ENCODE measurements at places on chromosomes 4 and X.

- no peak for DNase-seq
- no peak overlapping the region for H3K4me3 ChIP-seq
- H3K4me1 ChIP-seq, result no peaks in the 10 kb centered on the region
- H3K27ac ChIP-seq, result no peak overlapping the region
- no peaks in the 10 kb centered on the region for H3K36me3 ChIP-seq
Observed at GRCh38 chr4:89293299-89293698, 14.3 kb downstream of the GPRIN3 start.

GRCh38 chrX:49043987-49044281 lies 777 bp upstream of the TFE3 start:
- peaks cover 5% of the 10 kb centered on the region for H3K36me3 ChIP-seq
- no peaks in the 10 kb centered on the region for H3K27me3 ChIP-seq
- H3K27ac ChIP-seq, result peak overlapping the region; percentile 44

- H3K4me3 ChIP-seq, result no peak overlapping the region
- no peaks in the 10 kb centered on the region for H3K36me3 ChIP-seq
- no peaks in the 10 kb centered on the region for H3K27me3 ChIP-seq
- peaks cover 9% of the 10 kb centered on the region for H3K4me1 ChIP-seq
- DNase-seq, result no peak
- no peak overlapping the region for H3K27ac ChIP-seq
Observed at GRCh38 chr4:2395038-2395437, 23.4 kb downstream of the ZFYVE28 start.

DNA sequence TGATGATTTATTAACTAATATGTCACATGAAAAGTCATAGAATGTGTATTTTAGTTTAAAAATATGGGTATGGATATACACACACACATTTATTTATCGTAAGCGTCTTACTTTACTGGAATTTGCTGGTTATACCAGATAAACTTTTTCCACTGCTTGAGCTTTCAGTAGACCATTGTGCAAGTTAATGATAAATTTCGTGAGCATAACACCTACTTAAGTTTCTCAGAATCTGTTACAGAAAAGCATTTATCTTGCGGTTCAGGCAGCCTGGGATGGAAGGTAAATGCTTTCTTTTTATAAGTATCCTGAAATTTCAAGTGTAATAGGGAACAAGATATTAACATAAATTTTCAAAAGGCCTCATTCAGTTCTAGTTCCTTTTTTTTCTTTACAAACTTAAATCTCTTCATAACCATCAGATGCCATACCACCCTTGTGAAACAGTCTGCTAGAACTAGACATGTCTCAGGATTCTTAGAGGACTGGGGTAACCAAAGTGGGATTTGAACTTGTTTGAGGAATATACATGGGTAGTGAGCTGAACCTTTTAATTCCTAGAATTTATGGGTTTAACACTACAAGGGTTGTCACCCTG lies 27.7 kb downstream of the ATP7A start:
- no peak for DNase-seq
- no peaks in the 10 kb centered on the region for H3K4me1 ChIP-seq
- H3K4me3 ChIP-seq, result no peak overlapping the region
- H3K36me3 ChIP-seq, result no peaks in the 10 kb centered on the region
- H3K27me3 ChIP-seq, result no peaks in the 10 kb centered on the region

DNA sequence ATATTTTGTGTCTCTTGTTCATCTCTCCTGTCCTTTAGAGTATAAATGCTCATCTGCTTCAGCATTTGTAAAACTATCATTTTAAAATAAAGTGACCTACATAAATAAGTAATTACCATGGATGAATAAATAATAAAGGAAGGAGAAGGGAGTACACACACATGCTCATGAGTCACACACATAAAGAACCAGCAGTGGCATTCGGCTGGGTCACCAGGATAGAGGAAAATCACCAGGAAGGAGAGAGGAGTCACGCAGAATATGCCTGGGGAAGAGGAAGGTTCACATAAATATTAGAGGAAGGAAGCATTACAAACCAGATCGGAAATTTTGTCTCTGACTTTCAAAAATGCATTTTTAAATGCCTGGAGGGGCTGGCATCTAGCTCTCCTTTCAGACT lies 38.5 kb upstream of the MED14 start:
- peak overlapping the region; percentile 54 for H3K27ac ChIP-seq
- H3K27me3 ChIP-seq, result no peaks in the 10 kb centered on the region
- no peak for DNase-seq

DNA sequence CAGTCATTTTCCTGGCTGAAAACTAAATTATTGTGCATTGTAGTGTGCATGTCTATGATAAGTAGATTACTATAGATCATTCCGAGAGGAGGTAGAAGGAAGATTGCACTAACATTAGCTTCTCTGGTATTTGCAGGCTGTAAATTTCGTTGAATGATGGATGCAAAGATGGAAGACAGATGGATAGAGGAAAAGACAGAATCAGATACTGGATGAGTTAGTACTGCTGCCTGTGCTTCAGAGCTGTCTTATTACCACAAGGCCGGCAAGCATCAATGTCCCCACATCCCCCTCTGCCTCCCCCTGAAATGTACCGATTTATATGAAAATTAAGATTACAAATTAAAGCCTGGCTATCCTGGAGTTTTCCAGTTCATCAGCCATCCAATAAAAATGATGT lies 17.7 kb downstream of the NAA11 start:
- DNase-seq, result no peak
- H3K4me3 ChIP-seq, result no peak overlapping the region
- H3K27ac ChIP-seq, result no peak overlapping the region

DNA sequence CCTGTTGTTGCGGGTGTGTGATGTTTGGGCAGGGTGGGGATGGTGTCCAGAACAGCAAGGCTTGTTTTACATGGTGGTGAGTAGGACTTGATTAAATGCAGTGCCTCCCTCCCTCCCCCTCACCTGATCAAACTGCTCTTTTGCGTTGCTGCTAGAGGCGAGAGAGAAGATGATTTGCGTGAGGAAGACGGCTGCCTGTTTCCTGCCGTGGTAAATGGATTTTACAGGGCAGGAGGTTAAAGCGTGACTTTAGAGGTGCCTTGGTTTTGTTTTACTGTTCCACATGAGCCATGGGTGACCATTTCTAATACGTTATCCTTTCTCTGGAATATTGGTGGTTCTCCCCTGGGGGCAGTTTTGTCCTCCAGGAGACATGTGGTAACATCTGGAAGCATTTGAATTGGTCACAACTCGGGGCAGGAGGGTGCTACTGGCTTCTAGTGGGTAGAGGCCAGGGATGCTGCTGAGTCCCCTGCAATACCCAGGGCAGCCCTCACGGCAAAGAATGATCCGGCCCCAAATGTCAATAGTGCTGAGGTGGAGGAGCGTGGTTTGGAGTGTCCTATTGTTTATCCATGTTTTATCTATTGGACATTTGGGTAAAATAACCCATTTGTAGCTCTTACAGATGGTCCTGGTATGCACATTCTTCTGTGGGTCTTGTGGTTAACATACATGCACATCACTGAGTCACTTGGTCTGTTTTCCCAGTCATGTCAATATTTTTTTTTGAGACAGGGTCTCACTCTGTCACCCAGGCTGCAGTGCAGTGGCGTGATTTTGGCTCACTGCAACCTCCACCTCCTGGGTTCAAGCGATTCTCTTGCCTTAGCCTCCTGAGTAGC lies 73.7 kb downstream of the SHROOM2 start:
- DNase-seq, result no peak
- H3K27ac ChIP-seq, result no peak overlapping the region
- H3K27me3 ChIP-seq, result no peaks in the 10 kb centered on the region
- H3K4me1 ChIP-seq, result no peaks in the 10 kb centered on the region
- H3K4me3 ChIP-seq, result no peak overlapping the region
- H3K36me3 ChIP-seq, result no peaks in the 10 kb centered on the region

DNA sequence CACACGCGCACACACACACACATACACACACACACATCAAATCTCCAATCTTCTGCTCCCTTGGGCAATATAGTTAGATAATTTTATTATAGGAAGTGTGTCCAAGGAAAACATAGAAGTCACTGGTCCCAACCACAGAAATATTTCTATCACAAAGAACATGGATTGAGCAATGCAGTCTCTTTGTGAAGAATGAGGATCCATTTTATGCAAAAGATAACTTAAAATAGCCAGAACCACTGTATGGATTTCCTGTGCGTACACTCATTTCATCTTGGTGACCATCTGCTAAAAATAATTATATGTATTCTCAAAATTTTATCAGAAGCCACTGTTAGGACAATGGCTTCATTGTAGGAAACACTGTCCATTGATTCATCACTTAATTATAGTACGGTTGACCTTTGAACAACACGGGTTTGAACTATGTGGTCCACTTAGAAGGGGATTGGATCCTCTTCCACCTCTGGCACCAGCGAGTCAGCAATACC lies 169.6 kb upstream of the MXRA5 start:
- no peaks in the 10 kb centered on the region for H3K4me1 ChIP-seq
- no peaks in the 10 kb centered on the region for H3K27me3 ChIP-seq
- no peak overlapping the region for H3K4me3 ChIP-seq
- DNase-seq, result no peak
- H3K27ac ChIP-seq, result no peak overlapping the region

DNA sequence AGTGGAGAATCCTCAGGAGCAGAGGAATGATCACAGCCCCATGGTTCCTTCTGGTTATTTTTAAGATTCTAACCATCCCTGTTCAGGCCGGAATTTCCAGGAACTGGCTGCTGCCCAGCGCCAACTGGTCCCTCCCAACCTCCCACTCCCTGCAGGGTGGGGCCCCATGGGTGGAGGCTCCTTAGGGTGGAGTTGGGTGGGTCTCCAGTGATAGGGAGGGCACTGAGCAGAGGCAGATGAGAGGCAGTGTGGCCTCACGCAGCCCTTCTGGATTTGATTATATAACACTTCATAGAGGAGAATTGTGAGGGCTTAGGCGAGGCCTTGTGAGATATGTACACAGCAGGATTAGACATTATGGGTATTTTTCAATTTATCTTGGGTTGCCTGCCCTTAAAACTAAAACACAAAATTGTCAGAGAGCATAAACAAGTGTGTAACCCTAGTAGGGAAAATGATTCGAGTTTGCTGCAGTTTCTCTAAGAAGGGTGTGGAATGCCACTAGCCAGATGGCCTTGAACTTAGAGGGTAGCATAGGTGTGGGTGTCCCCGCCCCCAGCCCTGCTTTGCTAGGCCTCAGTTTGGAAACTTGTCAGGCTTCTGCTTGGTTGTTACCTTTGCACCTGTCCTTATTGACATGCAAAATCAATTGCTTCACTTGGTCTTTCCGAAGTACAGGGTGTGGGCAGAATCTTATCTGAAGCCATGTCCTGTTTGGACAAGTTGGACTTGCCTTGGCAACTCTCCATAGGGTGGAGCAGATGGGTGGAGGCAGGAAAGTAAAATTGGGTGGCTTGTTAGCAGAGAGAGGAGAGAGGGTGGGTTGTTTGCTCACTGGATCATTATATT lies 9.4 kb downstream of the KLF3 start:
- DNase-seq, result peak; percentile 78
- no peaks in the 10 kb centered on the region for H3K36me3 ChIP-seq
- no peaks in the 10 kb centered on the region for H3K27me3 ChIP-seq
- H3K27ac ChIP-seq, result peak overlapping the region; percentile 58
- H3K4me3 ChIP-seq, result no peak overlapping the region

GRCh38 chr4:159305129-159305528 lies 202.2 kb downstream of the RAPGEF2 start:
- no peaks in the 10 kb centered on the region for H3K36me3 ChIP-seq
- no peak overlapping the region for H3K4me3 ChIP-seq
- no peak for DNase-seq

DNA sequence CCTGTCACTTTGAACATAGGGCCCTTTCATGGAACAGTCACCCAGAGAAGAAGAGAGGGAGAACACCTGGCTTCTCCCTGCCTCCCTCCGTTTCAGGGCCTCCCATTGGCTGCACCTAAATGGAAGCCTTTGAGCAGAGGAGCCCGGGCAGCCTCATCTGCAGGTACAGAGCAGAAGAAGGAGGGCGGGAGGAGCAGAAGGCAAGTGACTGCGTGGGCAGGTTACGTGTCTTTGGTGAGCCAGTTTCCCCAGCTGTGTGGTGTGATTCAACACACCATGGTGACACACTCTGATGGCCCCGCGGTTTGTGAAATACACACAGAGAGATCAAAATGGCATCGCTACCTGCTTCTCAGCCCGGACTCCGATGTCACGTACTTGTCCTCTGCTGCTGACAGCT lies 431 bp downstream of the C4orf50 start:
- no peak overlapping the region for H3K4me3 ChIP-seq
- no peak for DNase-seq
- H3K27ac ChIP-seq, result no peak overlapping the region

GRCh38 chrX:40922307-40922706 lies 162.9 kb upstream of the USP9X start:
- DNase-seq, result no peak
- no peaks in the 10 kb centered on the region for H3K36me3 ChIP-seq
- H3K4me1 ChIP-seq, result no peaks in the 10 kb centered on the region
- H3K4me3 ChIP-seq, result no peak overlapping the region
- H3K27ac ChIP-seq, result no peak overlapping the region

DNA sequence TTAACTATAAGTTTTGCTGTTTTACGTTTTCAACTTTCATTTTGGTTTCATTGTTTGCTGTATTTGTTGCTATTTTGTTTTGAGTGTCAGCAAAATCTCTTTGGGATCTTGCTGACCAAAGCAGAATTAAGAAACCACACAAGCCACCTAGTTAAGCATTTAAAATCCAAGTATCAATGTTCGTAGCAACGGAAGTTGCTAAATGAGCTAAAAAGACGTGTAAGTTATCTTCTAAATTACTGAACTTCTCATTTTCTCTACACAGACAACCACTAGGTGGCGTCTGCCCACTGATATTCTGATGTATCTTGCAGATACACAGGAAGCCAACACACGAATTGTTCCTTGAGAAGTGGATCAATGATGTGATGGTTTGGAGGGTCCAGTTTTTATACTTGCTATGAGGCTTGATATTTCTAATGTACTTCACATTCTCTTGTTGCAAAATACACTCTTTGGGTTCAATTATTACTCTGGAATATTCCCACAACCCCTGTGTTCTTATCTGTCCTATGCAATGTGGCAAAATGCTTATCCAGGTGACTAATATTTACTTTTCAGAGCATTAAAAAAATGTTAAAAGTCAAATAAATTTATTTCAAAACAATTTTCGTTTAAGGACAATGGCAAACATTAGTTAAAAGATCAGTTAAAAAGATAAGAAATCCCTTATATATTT lies 250.5 kb downstream of the TECRL start:
- no peaks in the 10 kb centered on the region for H3K4me1 ChIP-seq
- H3K27ac ChIP-seq, result no peak overlapping the region
- no peaks in the 10 kb centered on the region for H3K36me3 ChIP-seq
- no peaks in the 10 kb centered on the region for H3K27me3 ChIP-seq
- H3K4me3 ChIP-seq, result no peak overlapping the region
- peak; percentile 43 for DNase-seq

DNA sequence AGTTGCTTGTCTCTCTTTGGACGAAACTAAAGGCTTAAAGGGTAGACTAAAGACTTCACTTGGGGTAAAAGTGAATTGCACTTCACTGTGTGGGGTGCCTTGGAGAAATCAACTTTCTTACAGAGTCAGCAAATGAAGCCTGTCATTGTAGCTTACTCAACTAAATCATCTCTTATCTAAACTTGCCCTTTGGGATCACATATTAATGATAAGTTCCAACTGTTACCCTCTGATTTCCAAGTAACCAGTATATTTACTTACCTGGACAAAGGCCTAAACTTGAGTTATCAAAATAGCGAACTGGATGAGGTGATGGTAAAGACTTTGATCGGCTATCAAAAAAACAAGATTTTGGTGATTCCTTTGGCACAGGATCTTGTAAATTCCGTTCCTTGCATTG lies 8.9 kb upstream of the BDH2 start:
- no peaks in the 10 kb centered on the region for H3K27me3 ChIP-seq
- H3K36me3 ChIP-seq, result no peaks in the 10 kb centered on the region
- no peak overlapping the region for H3K27ac ChIP-seq
- no peak overlapping the region for H3K4me3 ChIP-seq
- no peaks in the 10 kb centered on the region for H3K4me1 ChIP-seq

GRCh38 chr4:31714238-31714637 lies 994.1 kb downstream of the PCDH7 start:
- H3K4me1 ChIP-seq, result no peaks in the 10 kb centered on the region
- no peaks in the 10 kb centered on the region for H3K27me3 ChIP-seq
- no peak overlapping the region for H3K4me3 ChIP-seq
- DNase-seq, result no peak
- no peaks in the 10 kb centered on the region for H3K36me3 ChIP-seq

Measured in tibial artery (tissue), 4 donors.